Stimulated activated CD4-positive, alpha-beta T cell treated with anti-CD3 and anti-CD28 coated beads, Interleukin-4, amount 100 ng/mL, for 24 hours (primary cell): ENCODE measurements at places on chromosomes 11 and 22.

DNA sequence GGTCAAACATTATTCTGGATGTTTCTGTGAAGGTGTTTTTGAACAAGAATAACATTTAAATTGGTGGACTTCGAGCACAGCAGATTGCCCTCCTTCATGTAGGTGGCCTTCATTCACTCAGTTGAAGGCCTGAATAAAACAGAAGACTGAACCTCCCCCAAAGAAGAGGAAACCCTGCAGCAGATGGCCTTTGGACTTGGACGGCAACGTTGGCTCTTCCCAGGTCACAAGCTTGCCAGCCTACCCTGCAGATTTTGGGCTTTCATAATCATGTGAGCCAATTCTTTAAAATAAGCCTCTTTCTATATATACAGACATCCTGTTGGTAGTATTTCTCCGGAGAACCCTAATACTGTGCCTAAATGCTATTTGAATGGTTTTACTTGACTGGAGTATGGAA is 432.2 kb upstream of the NARS2 start:
- no peak for DNase-seq

DNA sequence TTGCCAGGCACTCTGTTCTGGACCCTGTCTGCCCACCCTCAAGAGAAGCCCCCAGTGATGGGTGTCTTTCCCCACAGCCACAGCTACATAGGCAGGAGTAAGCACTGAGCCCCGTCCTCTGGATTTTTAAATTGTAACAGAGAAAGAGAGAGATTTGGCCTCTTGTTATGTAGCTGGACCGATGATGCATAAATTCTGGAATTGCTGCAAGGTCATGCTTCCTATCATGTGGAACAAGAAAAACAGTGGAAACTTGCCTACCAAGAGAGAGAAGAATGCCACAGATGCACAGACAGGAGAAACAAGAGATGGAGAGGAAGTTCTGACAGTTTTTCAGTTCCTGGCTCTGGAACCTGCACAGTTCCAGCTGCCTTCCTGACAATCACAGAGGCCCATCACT is 150.2 kb downstream of the ETS1 start:
- no peak for DNase-seq

DNA sequence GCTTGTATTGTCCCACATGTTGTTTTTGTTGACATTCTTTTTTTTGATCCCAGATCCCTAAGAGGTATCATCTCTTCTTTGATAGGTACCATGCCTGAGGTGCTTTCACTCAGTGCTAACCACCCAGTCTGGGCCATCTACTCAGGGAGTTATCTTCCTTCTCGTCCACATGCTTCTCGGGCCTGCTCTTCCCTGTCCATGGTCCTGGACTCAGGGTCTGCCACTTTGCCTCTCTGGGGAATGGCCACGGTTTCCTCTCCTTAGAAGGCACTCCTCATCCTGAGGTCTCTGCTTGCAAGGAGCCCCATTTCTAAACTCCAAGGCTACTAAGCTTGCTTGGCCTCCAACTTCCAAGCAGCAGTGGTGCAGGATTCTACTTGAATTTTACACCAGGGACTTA is 227.0 kb upstream of the NCAM1 start:
- DNase-seq = no peak

DNA sequence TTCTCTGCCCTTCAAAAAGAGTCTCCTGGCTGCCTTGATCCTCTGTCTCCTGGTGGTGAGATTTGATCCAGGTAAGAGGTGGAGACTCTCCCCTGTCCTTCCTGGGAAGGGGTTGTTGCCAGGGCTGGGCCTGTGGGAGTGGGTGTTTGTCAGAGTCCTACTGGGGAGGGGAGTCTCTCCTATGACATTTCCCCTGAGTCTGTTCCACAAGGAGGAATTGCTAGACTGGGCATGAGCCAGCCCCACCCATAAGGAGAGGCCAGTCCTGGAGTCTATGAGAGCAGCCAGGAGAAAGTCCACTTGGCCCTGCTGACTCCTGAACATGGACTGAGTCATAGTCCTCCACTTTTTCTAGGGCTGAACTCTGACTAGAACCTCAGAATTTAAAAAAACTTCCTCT is 7.4 kb downstream of the PEX26 start:
- DNase-seq = no peak

DNA sequence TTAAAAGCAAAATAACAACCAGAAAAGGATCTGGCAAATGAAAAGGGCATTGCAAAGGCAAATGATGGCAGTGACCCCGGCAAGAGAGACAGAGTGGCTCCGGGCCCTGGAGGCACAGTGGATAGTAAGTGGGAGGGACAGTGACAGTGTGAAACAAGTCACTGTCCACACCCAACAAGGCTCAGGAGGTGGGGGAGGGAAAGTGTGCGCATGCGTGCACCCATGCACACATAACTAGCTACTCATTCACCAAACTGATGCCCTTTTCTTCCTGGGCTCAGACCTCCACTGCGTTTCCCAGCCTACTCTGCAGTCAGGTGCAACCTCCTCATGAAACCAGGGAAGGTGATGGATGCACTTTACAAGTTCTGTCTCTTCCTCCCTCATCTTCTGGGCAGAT is 108.4 kb downstream of the SHANK2 start:
- DNase-seq = no peak

GRCh38 chr11:15700456-15700855 is 585.7 kb downstream of the INSC start:
- DNase-seq = no peak

DNA sequence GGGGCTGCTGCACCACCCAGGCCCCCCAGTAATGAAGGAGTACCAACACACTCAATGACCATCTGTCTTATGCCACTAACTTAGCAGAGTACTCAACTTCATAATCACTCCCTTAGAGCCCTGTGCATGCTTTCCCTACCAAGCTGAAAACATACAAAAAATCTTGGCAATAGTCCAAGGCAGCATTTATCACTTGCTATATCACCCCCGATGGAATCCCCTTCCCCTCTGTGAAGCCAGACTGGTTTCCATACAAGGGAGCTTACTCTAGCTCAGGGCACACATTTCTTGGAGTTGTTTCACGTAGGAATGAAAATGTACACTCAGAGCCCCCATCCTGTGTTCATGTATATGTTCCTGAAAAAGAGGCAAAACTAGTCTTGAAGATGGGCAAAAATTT is 301.3 kb upstream of the TENM4 start:
- no peak for DNase-seq

- DNase-seq = no peak
Measured at GRCh38 chr11:575313-575995, 816 bp upstream of the PHRF1 start.

- no peak for DNase-seq
Measured at GRCh38 chr11:78981153-78981552, 406.5 kb upstream of the NARS2 start.

- DNase-seq = no peak
Measured at GRCh38 chr11:123304828-123305466, 109.9 kb upstream of the CLMP start.

DNA sequence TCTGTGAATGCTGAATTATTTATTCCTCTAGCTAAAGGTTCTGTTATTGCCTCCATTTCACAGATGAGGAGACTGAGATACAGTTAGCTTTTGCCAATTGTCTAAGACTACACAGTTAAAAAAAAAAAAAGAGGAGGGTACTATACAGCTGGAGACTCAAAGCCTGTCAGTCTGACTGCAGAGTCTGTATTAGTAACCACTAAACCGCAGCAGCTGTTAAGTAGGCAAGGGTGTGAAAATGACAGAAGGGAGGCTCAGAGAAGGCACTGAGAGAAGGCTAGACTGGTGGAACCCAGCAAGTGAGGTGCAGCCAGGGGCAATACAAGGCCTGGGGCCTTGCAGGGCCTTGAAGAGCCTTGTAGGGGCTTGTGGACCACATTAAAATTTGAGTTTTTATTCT is 181.2 kb downstream of the CSNK2A3 start:
- DNase-seq = peak; percentile 44

GRCh38 chr22:25327018-25327755 is 107.7 kb downstream of the CRYBB2 start:
- no peak for DNase-seq

- no peak for DNase-seq
Measured at GRCh38 chr22:40432625-40433024, 62.2 kb downstream of the SGSM3 start.

DNA sequence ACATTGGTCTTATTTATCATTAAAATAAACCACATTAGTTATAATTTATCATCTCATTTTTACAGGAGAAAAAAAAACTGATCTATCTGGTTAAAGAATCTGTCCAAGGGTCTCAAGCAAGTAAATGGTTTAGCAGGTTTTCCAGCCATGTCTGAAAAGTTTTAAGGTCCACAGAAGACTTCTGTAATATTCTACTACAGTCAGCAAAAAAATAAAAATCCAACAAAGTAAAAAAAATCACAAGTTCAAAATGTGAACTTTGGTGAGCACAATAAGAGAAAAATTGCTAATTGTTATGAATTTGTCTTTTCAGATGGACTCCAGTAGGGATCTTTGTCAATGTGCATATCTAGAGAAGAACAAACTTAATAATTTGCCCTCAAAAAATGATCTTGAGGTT is 1.3 kb downstream of the OR52E4 start:
- no peak for DNase-seq

DNA sequence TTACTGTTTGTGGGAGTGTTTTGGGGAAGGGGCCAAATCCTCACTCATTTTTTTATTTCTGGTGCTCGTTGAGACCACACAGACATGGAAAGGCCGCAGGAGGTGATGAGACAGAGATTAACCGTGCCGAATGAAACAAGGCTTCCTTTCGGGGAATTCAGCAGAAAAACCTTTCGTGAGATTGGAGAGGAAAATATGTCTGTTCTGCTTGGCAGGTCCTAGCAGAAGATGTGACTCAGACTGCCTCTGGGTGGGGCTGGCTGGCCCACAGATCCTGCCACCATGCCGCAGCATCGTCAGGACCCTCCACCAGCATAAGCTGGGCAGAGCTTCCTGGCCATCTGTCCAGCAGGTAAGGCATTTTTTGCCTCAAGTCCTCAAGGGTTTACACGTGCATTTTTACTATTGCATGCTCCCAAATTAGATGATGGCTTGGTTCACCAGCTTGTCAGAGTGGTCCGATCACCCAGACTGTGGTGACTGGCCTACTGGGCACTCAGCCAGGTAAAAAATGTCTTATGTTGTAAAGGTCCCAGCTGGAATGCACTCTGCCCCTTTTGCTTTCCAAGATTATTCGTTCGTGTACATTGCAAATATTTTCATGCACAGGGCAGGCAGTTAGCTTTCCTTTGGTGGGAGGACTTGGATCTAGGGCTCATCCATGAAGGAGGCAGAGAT is 1.5 kb downstream of the DDB2 start:
- peak; percentile 80 for DNase-seq

DNA sequence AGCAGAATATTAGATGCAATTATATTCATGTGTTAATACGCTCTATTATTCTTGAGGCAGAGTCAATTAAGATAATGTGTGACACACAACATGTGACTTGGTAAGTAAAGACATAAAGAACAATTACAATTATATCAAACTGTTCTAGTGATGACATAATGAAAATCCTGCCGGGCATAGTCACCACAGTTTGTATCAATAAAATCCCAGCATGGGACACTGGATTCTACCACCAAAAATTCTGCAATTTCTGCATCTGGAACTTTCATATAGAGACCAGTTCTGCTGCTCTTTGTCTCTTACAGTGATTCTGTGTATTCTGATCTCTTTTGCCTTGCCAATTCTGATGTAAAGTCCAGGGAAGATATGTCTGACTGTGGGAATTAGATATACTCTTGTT is 495.6 kb upstream of the LRRC4C start:
- no peak for DNase-seq

DNA sequence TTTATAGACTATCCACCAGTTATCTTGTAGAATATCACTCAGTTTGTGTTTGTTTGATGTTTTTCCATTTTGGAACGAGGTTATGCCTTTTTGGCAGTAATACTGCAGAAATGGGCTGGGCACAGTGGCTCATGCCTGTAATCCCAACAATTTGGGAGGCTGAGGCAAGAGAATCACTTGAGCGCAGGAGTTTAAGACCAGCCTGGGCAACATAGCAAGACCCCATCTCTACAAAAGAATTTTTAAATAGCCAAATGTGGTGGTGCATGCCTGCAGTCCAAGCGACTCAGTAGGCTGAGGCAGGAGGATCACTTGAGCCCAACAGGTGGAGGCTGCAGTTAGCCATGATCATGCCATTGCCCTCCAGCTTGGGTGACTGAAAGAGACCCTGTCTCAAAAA is 22.8 kb upstream of the B4GALNT4 start:
- no peak for DNase-seq

DNA sequence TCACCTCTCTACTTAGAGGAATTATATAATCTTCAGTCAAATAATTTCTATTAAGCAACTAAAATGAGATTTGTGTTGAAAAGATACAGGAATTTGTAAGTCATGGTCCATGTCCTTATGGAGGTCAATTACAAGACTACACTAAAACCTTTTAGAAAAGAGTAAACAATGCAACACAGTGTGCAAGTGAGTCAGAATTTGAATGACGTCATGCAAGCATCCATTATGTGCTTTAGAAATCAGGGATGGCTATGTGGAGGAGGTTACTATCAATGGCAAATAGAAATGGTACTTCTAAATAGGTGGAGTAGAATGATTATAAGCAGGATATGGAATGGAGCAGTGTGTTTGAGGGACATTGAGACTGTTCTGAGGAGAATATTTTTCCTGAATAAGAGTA is 16.6 kb downstream of the OR10D3 start:
- no peak for DNase-seq

DNA sequence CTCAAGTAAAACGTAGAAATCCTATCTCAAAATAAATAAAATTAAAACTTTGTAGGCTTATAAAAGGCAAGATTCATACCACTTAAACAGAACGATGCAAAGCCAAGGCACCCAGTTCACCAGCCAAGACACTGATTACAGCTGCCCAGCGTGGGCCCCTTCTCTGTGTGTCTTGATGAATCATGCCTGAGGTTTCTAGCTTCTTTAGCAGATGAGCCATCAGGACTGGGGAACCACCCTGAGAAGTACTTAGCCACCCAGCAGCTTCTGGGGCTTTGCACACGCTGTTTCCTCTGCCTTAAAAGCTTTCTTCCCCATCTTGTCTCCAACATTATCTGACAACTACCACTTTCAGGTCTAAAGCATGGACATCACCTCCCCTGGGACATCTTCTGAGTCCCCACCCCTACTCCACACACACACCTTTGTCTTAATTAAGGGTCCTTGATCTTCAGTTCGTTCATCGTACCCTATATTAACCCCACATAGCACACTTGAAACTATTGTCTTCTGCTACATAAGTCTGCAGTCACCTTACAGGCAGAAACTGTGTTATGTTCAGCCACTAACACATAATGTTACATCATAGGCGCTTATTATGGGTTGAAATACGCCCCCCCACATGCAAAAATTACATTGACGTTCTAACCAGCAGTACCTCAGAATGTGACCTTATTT is 8.7 kb upstream of the LAYN start:
- DNase-seq = peak; percentile 72

GRCh38 chr11:11788063-11788710 is 53.6 kb upstream of the USP47 start:
- no peak for DNase-seq
